ENCODE measurements at places on chromosomes 13 and 19. TPM values are rescaled to one million over a fixed set of nuclear protein-coding genes. Genes with fewer than 3 reads are reported as not detected.

ZSCAN4 gene
- not detected for total RNA-seq

FXYD3 gene
- 20.7 TPM for total RNA-seq

TNFSF11 gene
- 0.44 TPM for total RNA-seq

KLK12 gene
- not detected for total RNA-seq

C1QTNF9 gene
- total RNA-seq = 0.38 TPM

ZNF419 gene
- total RNA-seq = 25.7 TPM

CEP89 gene
- total RNA-seq = 18.3 TPM

ZBTB32 gene
- total RNA-seq = not detected

C5AR1 gene
- 2.0 TPM for total RNA-seq

SF3A2 gene
- total RNA-seq = 57.7 TPM

NPHS1 gene
- total RNA-seq = 2.7 TPM

WDR87 gene
- total RNA-seq = not detected

CCNA1 gene
- total RNA-seq = 3.7 TPM

CRLF1 gene
- 13.3 TPM for total RNA-seq

POGLUT2 gene
- 30.2 TPM for total RNA-seq

ATP4A gene
- total RNA-seq = not detected

ZNF100 gene
- total RNA-seq = 22.4 TPM

SLC6A16 gene
- total RNA-seq = 0.93 TPM

SLC17A7 gene
- 78.0 TPM for total RNA-seq

KLK15 gene
- not detected for total RNA-seq

PSG6 gene
- total RNA-seq = not detected

All from camera-type eye (tissue), 1 donor.